Activated CD8-positive, alpha-beta T cell treated with anti-CD3 and anti-CD28 coated beads for 36 hours (primary cell): ENCODE measurements at places on chromosomes 3 and 15.

DNA sequence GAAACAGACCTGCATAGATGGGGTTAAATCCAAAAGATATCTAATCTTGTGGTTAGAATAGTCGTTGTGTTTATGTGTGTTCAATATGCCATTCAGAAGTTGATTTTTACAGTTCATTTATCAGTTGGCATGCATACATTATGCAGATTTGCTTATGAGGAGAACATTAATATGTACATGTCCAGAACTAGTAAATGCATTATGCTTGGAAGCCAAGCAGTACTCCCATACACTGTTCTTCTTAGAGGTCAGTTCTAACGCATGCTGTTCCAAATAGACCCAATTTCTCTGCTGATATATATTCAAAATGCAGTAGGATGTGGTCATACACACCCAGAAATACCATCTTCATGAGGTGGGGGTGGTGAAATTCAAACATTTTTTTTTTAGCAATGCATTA lies 956 bp downstream of the FGF12 start:
- no peak for DNase-seq

- no peak for DNase-seq
Observed at GRCh38 chr3:71524672-71525071, 58.9 kb downstream of the FOXP1 start.

DNA sequence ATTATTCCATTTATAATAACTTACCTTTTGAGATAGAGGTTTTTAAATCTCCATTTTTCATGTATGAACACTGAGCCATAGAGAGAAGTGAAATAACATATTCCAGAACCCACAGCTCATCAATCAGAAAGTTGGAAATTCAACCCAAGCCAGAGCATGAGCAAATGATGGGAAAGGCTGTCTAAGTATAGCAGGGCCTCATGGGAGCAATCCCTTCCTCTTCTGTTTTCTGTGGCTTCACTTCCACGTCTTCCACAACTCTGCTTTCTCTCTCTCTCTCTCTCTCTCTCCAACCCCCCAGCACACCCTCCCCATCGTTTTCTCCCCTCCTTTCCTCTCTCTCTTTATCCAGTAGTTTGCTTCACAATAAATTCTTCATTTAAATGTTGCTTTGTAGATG lies 14.8 kb upstream of the IL1RAP start:
- no peak for DNase-seq

DNA sequence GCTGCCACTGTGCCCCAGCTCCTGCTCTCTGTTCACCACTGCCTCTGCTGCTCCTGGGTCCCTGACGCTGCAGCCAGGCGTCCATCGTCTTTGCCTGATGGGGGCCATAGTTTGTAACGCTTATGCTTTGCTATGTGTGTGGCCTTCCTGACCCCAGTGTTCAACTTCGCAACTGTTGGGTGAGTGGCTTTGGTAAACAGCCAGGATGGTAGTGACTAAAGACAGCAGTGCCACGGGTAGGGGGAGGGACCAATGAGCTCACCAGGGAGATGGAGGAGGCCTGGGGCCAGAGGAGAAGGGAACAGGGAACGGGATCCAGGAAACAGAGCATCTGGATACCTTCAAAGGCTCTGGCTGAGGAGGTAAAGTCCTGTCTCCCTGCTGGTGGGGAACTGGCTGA lies 75.9 kb upstream of the ALDH1L1 start:
- no peak for DNase-seq

DNA sequence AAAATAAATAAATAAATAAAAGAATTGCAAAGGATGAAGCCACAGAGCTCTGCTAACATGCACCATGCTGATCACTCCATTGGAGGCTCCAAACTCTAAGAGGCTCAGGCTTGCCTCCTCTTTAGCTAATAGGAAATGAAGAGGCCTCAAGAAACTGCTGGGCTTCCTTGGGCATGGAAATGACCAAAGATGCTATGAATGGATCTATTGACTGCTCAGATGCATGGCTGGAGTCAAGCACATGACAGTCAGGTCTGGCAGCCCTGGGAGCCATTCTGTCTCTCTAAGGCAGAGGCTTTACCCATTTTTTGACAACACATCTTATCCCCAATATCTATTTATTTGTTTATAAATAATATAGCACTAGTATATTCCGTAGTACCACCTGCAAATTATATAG lies 5.3 kb upstream of the LIPC start:
- no peak for DNase-seq

- DNase-seq, result no peak
Observed at GRCh38 chr3:129622933-129623332, 16.5 kb upstream of the PLXND1 start.
